AG10803 (cell line): ENCODE measurements at places on chromosomes 7 and 10.

GRCh38 chr10:102072673-102073527, 7.8 kb downstream of the HPS6 start:
- peak; percentile 79 for DNase-seq

GRCh38 chr7:99791667-99792369, 7.8 kb upstream of the CYP3A4 start:
- DNase-seq, result no peak

GRCh38 chr7:101128040-101128834, 1.3 kb downstream of the SERPINE1 start:
- DNase-seq, result no peak

- DNase-seq, result no peak
These were observed 354.6 kb upstream of the SHH start for GRCh38 chr7:156166692-156167416.

GRCh38 chr10:79073784-79074432, 5.1 kb downstream of the ZMIZ1 start:
- peak; percentile 59 for DNase-seq

DNA sequence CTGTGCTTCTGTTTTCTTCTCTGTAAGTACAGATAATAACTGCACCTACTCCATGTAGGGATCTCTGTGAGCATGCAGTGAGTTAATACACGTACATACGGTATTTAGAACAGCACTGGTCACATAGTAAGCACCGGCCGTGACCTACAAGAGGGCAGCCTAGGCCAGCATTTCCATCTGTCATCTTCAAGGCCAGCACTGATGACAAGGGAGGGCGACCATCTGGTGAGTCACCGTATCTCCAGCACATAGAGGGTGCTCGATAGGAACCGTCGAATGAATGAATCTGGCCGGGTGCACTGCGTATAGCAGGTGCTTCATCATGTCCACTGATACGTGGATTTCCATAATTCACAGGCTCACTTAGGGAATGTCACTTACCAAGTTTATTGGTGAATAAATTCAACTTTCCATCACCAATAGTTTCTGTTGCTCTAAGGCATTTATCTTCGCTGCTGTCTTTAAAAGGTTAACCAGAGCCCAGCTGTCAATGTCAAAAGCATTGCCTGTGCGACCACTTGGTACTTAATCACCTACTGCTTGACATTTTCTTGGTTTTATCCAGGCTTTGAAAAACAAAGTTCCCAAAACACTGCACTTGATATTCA, 8.3 kb downstream of the NOD1 start:
- DNase-seq, result peak; percentile 63

GRCh38 chr7:71480791-71481190, 348.8 kb downstream of the GALNT17 start:
- peak; percentile 26 for DNase-seq

GRCh38 chr7:7772397-7772821, 54.0 kb upstream of the RPA3 start:
- no peak for DNase-seq

GRCh38 chr10:14459665-14460064, 128.9 kb upstream of the FRMD4A start:
- no peak for DNase-seq

DNA sequence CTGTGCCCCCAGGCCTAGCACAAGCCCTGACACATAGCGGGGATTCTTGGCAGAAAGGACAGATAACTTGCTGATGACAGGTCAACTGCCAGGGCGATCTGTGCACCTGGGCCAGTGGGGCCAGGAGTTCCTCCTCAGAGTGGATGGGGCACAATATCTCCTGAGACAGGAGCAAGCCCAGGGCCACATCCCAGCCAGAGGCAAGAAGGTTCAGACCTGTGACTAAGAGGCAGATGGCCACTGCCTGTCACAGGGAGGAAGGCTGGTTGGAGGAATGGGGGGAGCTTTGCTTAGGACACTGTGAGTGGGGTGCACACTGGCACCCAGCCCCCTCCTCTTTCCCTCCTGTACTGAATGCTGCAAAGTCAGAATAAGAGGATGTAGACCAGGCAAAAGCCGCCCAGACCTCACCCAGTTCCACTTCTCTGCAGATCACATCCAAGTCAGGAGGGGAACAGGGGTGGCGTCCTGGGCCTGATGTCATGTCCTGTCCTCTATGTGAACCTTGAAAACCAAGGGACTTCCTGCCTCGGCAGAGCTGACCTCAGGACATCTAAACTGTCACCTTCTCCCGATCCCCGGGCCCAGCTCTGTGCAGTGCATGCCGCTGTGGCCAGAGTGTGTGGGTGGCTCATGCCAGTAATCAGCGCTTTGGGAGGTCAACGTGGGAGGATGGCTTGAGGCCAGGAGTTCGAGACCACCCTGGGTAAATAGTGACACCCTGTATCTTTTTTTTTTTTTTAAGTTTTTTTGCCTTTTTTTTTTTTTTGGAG, 1.3 kb downstream of the GUSB start:
- DNase-seq, result peak; percentile 12

GRCh38 chr7:28061824-28062196, 118.8 kb downstream of the JAZF1 start:
- DNase-seq, result no peak
